CD4-positive, alpha-beta T cell treated with Interleukin-12 subunit alpha and Interleukin-12 subunit beta, for 1 hour (primary cell): ENCODE measurements at places on chromosomes 11 and 22.

DNA sequence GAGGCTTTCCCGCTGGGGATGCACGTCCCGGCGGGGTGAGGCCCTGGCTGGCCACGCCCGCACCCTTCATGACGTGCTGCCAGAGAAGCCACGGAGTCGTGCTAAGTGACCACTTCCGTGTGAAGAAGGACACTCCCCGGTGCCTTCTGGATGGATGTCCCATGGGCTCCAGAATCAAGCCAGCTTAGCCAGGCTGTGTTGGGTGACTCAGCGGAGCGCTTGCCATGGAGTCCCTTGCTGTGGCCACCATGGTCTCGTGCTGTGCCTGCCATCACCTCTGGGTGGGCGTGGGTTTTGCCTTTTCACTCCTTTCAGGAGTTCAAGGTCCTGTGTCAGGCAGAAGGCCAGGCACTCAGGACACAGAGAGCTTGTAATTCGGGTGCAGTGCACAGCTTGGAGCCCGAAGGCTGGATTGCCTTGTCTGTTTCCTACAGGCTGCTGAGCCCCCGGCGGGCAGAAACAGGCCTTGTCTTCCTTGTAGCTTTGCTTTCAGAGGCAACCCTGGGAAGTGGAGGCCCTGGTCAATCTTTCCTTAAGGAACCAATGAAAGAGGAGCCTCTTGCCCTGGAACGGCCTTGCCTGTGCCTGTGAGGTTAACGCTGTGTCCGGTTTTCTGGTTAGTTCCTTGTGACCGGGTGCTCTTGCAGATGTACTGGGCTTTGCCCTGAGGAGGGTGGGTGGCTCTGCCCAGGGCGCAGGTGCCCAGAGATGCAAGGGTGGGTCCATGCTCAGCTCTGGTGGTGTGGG, 268.6 kb downstream of the TBC1D22A start:
- DNase-seq = no peak

- no peak for DNase-seq
These were observed 258.9 kb upstream of the ARHGAP20 start for GRCh38 chr11:110971140-110971539.

GRCh38 chr11:1042626-1043562, 6.4 kb upstream of the MUC6 start:
- no peak for DNase-seq

DNA sequence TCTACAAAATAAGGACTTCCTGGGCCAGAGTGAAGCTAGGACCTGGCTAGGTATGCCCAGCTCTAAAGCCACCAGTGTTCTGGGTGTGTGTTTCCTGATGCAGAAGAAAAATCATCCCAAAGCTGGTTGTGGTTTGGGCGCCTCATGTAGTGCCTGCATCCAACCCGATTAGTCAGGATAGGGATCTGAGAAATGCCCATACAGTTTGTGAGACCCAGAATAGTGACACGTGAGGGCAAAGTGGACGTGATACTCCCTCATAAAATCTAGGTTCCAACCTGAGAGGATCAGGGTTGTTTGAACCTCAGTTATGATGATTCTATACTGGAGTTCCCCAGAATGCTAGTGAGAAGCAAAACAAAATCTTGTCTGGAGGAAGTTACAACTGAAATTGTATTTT, 238.4 kb downstream of the TBC1D22A start:
- no peak for DNase-seq

- no peak for DNase-seq
These were observed 31.8 kb upstream of the RAPSN start for GRCh38 chr11:47480762-47481161.

DNA sequence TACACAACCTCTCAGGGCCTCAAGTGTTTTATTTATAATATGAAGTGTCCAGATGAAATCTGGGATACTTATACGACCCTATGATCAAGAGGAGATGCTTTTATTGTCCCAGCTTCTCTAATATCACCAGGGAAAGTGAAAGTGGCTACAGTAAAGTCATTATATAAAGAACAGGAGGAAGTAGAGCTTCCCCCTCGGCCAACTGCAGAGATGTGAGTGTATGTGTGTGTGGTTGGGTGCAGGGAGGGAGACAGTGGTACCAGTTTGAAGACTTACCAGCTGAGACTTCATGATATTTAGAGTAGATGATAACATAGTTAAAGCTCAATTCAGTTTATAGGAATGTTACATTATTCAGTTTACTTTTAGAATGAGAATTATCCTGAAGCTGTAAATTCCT, 373.6 kb upstream of the DDI1 start:
- DNase-seq = no peak
